ENCODE measurements at places on chromosomes 2 and 18.

DNA sequence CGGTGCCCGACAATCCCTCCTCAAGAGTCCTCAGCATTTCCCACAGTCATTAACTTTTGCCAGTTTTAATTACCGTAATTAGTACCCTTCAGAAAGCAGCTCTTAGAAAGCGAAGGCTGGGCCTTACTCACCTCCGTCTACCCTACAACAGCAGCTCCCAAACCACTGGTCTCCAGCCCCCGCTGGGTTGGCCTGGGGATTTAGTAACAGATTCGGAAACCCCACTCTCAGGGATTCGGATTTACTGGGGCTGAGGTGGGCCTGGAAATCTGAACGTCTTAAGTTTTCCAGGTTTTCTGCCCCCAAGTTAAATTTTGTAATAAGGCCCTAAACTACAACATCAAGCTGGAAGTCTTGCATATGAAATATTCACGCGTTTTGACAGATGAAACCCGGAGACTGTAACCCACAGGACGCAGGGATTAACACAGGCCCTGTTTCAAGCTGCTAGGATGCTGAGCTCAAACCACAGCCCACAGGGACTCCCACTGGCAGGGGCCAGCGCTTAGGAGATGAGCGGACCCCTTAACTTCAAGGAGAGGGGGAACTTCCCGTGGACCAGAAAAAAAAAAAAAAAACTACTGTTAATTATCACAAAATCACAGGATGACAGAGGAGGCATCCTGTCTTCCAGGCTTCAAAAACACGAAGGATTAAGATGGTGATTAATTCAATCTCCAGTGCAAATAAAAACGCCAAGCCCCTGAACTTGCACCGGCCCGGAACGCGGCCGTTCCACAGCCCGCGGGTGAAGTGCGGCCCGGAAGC, 985 bp downstream of the ILKAP start:
- peak; percentile 16 for DNase-seq

DNA sequence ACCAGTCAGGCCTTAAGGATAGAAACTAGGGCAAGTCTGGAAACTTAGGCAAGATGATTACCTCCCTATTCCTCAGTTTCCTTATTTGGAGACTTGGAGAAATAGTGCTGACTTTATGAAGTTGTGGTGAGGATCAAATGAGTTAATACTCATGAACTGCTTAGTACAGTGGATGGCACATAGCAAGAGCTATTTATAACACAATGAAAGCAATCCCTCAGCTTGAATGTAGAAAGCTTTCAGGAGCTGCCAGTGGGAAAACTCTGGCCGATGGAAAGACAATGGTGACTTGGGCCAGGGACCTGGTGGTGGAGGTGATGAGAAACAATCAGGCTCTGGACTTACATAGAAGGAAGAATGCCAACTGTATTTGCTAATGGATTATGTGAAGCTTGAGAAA, 269.4 kb upstream of the THUMPD2 start:
- DNase-seq, result no peak

DNA sequence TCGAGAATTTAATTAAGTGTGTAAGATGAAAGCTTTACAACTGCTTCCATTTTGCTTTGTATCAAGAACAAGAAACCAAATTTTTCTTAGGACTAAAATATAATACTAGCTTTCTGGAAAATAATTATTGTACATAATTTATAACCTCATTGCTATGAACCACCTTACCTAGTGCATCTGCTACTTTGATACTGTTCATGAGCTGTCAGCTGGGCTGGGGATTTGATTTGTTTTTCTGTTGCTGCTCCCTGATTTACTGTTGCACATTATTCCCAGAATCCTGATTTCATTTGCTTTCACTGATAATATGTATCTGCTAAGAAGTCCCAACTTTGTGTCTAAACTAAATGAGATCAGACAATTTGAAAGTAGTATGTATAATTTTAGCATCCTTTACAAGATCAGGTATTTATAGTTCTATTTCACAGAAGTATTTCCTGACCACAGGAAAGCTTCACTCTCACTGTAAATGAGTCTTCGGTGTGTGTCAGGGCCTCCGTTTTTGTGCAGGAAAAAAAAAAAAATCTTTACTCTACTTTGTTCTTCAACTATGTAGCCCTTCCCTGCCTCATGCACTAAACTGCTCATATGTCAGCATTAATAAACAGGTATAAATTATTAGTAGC, 105.6 kb upstream of the CCDC150 start:
- DNase-seq, result no peak

- no peak for DNase-seq
These were observed 14.7 kb downstream of the NIFK start for GRCh38 chr2:121721926-121722325.

DNA sequence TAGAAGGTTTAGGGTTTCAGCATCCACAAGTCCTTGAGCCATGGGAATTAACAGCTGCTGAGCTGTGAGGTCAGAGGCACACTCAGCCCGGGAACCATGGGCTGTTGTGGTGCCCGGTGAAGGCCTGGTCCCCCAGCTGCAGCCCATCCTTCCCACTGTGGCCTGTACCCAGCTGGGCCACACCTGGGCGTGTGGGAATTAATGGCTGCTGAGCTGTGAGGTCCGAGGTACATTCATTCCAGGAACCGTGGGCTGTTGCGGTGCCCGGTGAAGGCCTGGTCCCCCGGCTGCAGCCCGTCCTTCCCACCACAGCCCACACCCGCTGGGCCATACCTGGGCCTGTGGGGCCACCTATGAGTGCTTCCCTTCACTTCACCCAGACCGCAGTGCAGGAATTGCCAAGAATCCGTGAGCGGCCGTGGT, 25.2 kb downstream of the TMEM18 start:
- no peak for DNase-seq

DNA sequence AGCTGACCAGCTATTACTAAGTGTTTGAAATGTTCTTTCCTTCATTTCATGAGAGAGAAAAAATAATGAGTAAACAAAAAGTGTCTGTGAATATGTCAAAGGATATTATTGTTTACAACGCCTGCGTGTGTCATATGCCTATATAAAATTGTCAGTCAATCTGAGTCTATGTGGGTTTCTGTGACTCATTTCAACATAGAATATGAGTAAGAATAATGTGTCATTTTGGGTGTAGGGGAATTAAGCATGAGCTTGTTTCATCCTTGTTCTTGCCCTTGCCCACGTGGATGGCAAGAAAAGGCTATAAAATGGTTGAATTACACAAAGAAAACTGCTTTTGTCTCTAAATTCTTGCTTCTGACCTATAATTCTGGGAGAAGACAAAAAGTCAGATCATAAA, 466.0 kb downstream of the PTH2R start:
- no peak for DNase-seq

GRCh38 chr2:159285929-159286708, at the start of gene WDSUB1:
Gene WDSUB1 (minus strand): TSS chr2:159286703. CDS start chr2:159283069, 3,634 bp downstream.
- DNase-seq, result peak; percentile 49

DNA sequence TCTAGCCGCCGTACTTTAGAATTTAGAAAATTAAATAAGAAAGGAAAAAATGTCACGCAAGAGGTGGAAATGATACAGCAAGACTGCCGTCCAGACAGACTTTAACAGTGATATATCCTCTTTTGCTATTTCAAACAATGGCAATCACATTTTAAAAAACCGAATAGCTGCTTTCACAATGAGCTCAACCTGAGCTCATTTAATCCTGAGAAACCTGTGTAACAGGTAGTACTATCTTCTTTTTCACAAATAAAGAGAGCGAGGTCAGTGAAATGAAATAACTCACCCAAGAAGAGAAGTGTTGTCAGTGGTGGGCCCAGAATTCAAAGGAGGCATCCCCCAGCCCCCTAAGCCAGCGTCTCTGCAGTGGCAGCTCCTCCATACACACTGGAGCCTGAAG, 60.7 kb upstream of the DAPL1 start:
- DNase-seq, result no peak

DNA sequence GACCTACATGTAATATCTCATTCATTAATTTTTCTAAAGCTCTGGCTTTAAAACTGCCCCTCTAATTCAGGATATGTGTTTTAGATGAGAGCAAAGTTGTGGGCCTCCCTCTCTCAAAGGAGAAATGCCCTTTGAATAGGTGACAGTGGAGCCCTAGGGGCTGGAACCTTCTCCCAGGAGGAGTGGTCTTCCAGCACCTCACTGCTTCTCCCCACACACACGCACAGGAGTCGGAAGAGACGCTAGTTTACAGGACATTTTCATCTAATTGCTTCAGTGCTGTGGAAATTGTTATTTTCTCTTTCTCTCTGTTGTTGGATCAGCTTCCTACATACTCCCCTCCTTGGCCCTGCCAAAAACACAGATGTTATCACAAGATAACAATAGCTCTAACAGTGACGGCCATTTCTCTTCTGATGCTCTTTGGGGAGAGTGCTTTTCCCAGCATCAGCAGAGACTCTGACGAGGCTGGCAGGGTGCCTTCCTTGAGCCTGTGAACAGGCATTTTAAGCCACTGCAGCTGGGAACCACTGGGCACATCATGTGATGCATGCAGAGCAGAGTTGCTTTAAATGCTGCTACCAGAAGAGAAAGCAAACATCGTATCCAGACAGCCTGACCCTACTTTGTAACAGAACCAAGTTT, 209.4 kb upstream of the SP5 start:
- DNase-seq, result peak; percentile 42

- DNase-seq, result peak; percentile 13
These were observed 57.1 kb downstream of the ADCYAP1 start for GRCh38 chr18:961644-962355.

- DNase-seq, result no peak
These were observed 5.0 kb downstream of the NAPG start for GRCh38 chr18:10530852-10531251.

Measured in hindlimb muscle (tissue), 1 donor.